ENCODE measurements at places on chromosomes 1 and 21.

DNA sequence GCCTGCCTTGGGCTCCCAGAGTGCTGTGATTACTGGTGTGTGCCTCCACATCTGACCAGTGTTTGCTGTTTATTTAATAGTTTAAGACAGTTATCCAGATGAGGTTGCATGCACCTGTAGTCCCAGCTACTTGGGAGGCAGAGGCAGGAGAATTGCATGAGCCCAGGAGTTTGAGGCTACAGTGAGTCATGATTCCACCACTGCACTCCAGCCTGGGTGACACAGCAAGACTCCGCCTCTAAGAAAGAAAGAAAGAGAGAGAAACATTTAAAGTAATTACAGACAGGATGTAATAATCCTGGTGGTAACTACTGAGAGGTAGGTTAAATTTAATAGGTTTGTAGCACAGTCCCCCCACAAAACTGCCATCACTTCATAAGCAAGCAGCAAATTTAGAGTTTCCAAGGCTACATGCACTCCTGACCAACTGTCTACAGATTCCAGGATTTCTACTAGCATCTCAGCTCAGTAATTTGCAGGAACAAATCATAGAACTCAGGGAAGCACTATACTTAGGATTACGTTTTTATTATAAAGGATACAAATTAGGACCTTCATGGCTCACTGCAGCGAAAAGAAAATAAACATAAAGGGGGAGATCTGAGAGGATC is 89.6 kb downstream of the PKN2 start:
- DNase-seq, result peak; percentile 11

DNA sequence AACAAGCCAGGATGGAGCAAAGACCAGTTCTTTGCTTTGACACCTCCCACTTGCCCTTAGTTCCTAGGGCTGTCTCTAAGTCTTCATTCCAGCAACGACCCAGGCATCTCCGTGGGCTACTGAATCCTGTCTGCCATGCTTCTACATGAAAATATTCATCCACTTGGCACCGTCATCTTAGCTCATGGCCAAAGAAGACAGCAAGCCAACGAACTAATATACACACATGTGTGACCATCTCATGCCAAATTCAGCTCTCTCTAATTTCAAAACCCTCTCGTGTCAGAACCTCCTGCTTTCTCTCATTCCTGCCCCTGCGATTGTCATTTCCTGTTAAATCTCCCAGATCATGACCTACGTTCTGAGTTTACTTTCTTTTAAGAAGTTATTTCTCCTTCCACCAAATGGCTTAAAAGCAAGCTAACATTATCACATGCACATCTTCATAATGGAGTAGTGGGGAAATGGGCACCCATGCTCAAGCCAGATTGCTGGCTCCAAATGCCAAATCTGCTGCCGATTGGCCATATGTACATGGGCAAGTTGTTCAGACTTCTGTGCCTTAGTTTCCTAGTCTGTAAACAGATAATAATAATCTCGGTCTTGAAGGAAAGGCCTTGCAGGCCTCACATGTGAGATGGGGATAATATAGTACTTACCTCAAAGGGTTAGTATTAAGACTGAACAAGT is 373.4 kb downstream of the USH2A start:
- DNase-seq, result no peak

DNA sequence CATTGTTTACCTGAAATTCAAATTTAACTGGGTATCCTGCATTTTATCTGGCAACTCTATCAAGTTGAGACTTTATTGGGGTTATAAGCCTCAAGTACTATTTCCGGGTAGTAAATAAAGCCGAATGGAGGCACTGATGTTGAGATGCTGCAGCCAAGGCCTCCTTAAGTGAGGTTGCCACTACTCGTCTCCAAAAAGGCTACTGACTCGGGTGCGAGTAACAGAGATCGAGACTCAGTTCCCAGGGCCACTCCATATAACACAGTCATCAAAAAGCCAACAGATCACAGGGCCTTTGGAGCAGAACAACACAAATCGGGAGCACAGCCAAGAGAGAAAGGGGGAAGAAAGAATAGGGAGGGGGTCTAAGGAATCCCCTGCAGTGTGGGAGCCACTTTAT is 524 bp downstream of the COPA start:
- no peak for DNase-seq

GRCh38 chr1:229817936-229818335 is 191.9 kb downstream of the URB2 start:
- DNase-seq, result no peak

GRCh38 chr1:32863218-32863880 is 7.4 kb downstream of the FNDC5 start:
- no peak for DNase-seq

DNA sequence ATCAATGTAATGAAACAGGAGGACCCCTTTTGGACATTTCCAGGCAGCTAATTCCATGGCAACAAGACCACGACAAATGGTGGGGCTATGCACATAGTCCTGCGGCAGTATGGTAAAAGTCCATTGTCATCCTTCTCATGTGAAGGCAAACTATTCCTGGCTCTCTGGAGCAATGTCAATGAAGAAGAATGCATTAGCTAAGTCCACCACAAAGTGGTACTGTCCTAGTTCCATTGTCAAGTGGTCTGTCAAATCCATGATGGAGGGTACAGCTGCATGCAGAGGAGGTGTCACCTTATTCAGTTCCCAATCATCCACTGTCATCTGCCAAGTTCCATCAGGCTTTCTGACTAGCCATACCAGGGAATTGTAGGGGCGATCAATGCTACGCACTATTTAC is 110.1 kb downstream of the GDAP2 start:
- DNase-seq, result no peak

- no peak for DNase-seq
Observed at GRCh38 chr1:166165661-166166328, 1.0 kb downstream of the FAM78B start.

Data from MV-4-11 (cell line).